Urothelium cell line (cell line): ENCODE measurements at places on chromosomes 3 and 15.
A peak's percentile ranks its signal among the peaks of the same experiment; 100 is the strongest.

DNA sequence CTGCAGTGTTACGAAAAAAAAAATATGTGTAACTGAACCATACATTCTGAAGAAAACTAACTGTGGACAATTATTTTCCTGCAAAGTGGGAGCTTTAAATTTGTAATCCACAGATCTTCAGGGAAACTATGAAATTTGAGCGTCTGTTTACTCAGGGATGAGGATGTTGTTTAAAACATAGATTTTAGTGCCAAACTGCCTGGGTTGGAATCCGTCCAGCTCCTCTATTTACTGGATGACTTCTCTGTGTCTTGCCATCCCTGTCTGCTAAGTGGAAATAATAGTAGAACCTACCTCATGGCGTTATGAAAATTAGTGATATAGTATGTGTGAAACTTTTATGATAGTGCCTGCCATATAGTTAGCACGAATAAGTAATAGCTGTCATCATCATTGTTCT, 666.5 kb downstream of the SQOR start:
- DNase-seq, result no peak

DNA sequence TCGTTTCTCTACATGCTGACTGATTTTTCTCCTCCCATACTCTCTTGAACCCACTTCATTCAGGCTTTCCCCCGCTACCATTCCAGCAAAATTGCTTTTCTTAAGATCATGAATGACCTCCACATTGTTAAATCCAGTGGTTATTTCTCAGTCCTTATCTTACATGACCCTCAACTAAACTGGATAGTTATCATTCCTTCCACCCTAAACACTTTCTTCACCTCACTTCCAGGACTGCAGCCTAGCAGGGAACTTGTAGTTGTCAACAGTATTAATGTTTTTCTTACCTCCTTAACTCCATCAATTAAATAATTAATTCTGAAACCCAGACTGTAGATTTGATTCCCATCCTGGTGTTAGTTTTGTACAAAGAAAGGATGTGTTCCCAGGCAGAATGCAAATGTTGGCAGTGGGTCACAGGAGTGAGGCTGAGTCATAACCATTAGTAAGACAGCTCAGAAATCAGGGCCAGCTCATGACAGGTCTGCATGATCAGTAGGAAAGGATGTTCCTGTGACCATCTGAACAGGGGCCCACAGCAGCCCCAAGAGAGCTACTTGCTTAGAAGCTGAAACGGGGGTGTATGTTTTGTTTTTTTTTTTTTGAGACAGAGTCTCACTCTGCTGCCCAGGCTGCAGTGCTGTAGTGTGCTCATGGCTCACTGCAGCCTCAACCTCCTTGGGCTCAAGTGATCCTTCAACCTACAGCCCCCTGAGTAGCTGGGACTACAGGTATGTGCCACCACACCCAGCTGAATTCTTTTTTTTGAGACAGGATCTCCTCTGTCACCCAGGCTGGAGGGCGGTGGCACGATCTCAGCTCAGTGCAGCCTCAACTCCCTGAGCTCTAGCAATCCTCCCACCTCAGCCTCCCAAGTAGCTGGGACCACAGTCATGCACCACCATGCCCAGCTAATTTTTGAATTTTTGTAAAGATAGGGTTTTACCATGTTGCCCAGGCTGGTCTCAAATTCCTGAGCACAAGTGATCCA, 9.1 kb downstream of the BCL2L10 start:
- peak; percentile 80 for DNase-seq

DNA sequence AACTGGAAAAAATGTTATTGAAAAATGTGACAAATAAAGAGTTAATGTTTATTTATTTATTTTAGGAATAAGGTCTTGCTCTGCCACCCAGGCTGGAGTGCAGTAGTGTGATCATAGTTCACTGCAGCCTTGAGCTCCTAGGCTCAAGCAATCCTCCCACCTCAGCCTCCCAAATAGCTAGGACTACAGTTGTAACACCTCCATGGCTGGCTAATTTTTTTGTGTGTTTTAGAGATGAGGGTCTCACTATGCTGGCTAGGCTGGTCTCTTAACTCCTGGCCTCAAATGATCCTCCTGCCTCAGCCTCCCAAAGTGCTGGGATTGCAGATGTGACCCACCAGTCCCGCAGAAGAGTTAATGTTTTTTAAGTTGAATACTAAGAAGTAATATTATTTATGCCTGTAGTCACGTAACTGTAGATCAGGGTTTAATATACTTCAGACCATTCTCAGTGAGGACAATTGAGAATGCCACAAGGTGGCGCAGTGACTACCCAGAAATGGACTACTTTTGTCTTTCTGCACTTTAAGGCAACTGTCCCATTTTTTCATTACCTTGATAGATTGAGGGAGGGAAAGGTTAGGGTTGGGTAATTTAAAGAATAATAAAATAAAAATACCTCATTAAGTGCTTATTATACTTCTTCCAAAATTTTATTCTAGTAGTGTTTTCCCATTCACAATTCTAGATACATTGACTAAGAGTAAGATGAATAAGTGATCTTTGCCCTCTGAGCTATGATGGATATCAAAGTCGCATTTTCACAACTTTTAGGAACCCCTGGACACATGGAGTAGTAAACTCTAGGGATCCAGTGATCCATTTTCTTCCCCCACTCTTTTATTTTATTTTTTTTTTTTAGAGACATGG, 6.0 kb downstream of the MUC13 start:
- peak; percentile 60 for DNase-seq

DNA sequence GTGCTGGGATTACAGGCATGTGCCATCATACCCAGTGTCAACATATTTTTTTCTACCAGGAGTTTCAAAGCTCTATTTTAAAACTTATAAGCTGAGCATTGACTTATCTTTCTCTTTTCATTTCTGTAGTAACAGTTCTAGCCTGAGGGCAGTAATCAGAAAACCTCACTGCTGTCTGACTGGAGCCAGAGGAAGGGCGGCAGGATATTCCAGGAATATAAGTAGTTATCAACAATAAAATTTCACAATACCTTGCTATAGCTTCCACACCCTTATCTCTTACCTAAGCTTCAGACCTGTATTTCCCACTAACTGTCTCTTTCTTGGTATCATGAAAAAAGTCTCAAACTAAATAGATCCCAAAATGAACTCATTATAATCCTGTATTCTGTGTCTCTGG, 5.1 kb upstream of the NEDD4 start:
- DNase-seq, result no peak

GRCh38 chr3:111859061-111859973, at the start of gene PHLDB2:
TSS of gene PHLDB2 (plus strand) at chr3:111859265. CDS start at chr3:111884078, 24,813 bp downstream.
- DNase-seq, result peak; percentile 95

DNA sequence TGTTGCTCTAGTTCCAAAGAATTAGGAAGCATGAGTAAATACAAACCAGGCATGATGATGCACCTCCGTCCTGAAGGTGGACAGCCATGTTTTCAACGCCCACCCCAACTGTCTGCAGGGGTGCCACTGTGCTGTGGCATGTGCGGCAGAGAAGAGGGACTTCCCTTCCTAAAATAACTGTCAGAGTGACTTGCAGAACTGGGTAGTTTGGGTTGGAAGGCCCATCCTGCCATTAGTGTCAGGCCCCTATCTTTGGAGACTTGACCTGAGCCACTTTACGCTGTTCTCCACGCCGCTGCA, 17.4 kb upstream of the STAB1 start:
- no peak for DNase-seq

GRCh38 chr3:194492001-194492400, 5.2 kb upstream of the ATP13A3 start:
- DNase-seq, result no peak

DNA sequence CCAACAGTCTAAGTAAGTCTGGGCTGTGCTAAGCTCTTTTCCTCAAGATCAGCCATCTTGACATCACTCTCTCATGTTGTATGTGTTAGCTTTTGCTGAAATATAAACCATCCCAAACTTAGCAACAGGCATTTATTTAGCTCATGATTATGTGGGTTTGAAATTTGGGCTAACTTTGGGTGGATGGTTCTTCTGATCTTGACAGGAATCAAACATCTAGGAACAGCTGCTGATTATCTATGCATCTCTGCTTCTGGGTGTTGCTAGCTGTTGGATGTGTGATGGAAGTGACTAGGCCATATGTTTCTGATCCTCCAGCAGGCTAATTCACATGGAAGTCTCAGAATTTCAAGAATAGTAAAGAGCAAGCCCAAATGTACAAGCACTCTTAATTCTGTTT, 615.2 kb upstream of the TGFBR2 start:
- DNase-seq, result no peak

DNA sequence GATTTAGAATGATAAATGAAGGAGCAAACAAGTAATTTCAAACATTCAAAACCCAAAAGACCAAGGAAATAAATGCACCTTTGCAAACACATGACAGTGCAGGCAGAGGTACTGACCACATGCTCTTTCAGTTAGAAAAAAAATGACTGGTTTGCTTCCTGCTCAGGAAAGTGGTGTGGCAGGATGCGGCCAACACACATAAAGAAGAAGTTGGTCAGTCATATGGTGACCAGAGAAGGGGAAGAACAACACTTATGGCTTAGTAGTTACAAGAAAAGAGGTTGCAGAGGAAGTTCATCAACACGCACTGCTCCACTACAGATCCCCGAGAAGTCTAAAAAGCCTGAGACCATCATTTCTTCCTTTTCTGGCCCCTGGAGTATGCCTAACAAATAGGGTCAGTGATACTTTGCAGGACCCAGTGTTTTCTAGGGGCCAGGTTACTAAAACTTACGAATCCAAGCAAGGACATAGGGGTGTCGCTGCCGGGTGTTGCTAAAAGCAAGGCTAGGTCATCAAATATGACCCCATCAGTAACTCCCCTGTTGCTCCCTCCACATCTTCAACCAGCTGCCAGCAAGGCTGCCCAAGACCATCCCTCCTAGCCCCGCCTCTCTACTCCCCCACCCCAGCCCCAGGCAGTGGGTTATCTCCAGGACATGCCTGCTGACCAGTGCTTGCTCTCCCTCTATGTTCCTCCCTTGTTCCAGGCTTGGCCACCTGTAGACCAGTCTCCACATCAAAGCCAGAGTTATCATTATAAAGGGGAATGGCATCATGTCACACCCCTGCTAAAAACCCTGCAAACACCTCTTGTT, 11.2 kb downstream of the ATP8B4 start:
- no peak for DNase-seq

GRCh38 chr3:117264204-117264994, 554.8 kb downstream of the TUSC7 start:
- no peak for DNase-seq

DNA sequence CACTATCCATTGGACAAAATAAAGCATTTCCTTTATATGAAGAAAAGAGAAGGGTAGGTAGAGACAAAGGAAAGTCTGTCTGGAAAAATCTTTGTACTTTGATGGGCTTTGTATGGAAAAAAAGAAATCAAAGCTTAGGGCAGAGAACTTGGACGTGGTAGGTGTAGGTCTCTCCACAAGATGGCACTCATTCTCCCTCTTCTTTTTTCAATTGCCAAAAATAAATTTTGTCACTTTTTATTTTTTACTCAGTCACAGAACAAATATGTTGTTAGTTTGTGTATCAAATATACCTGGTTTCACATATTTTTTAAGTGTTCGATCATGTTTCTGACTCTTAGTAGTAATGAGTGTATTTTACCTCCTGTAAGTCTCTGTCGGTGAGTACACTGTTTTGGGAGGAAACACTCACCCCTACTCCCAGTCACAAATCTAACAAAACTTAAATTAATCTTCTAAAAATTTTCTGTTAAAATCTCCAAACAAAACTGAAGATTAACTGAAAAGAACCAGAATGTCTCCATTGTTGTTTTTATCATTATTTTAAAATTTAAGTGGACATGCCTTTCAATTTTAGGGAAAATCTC, 415.8 kb upstream of the GOLIM4 start:
- peak; percentile 3 for DNase-seq

DNA sequence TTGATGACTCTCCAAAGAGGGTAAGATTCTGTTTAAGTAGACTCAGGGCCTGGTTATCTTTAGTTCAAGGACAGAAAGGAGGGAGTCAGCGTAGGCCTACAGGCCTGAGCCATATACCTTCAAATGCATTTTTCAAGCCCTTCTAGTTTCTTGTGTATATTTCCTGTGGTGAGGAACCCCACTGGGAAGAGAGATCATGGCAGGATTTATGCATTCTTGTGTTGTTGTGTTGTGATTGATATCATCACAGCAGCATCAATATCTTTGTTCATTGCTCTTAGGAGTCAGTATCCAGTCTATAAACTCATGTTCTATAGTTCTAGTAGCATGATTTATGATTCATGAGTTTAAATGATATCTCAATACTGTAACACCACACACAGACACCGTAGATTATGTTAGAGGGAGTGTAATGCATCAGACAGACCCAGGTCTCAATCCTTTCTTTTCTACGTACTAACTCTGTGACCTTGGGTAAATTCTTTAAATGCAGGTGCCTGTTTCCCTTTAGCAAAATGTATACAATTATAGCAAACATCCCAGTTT, 427.5 kb downstream of the PDCD6IP start:
- no peak for DNase-seq

DNA sequence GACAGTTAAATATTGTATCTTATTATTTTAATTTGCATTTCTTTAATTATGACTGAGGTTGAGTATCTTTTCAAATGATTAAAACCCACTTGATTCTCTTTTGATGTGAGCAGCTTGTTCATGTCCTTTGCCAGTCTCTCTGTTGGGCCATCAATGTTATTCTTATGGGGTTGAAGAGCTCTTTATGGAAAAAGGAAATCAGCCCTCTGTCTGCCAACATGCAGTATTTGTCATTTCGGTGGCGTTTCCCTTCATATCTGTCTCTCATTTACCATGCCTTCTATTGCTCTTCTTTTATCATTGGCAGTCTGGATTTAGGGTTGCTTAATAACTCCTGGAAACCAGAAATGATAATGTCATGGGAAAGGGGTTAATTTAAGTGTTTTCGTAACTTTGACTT, 340.7 kb upstream of the DNAJC19 start:
- no peak for DNase-seq

GRCh38 chr3:58622892-58623291, 43.7 kb downstream of the FAM3D start:
- DNase-seq, result no peak

- DNase-seq, result no peak
These were observed 327.1 kb downstream of the KBTBD8 start for GRCh38 chr3:67325231-67325630.
